Pancreas (tissue), 10 donors: ENCODE measurements at places on chromosomes 4 and X. TPM values are rescaled to one million over a fixed set of nuclear protein-coding genes. Genes with fewer than 3 reads are reported as not detected.
A peak's percentile ranks its signal among the peaks of the same experiment; 100 is the strongest.

DNA sequence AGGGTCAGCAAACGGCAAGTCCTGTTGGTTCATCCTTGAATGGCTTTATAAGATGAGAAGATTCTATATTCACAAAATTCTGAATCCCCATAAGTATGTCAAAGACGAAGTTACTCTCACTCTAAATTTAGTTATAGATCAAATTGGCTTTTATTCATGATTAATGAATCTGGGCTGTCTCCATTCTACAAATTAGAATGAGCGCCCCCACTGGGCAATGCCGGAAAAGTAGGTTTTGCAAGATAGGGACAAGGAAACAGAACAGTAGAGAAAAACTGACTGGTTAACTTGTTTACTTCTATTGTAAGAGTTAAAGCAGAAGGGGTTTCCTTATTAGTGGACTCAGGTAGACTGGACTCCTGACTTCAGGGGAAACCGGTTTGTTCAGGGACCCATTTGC, 100.3 kb downstream of the F11 start:
- H3K27ac ChIP-seq, result no peak overlapping the region
- H3K27me3 ChIP-seq, result no peaks in the 10 kb centered on the region
- no peaks in the 10 kb centered on the region for H3K36me3 ChIP-seq
- no peak for DNase-seq
- no peak overlapping the region for H3K4me3 ChIP-seq

DNA sequence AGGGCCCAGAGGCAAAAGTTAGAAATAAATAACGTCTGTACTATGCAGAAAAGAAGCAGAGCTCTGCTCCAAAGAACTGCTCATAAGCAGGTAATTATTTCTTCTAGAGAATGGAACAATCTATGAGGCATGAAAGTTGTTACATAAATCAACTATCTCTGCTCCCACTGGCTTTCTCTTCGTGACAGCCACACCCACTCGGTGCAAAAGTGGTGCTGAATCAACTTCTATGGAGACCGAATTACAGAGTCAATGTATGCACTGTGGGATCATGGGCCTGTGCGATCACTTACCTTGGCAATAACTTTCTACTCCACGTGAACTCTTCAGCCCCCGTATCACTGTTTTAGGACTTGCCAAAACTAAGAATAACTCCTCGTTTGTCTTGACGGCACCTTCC, 99.4 kb upstream of the ATXN3L start:
- no peaks in the 10 kb centered on the region for H3K4me1 ChIP-seq
- no peak overlapping the region for H3K4me3 ChIP-seq
- DNase-seq, result no peak
- H3K27ac ChIP-seq, result no peak overlapping the region
- no peaks in the 10 kb centered on the region for H3K36me3 ChIP-seq

DNA sequence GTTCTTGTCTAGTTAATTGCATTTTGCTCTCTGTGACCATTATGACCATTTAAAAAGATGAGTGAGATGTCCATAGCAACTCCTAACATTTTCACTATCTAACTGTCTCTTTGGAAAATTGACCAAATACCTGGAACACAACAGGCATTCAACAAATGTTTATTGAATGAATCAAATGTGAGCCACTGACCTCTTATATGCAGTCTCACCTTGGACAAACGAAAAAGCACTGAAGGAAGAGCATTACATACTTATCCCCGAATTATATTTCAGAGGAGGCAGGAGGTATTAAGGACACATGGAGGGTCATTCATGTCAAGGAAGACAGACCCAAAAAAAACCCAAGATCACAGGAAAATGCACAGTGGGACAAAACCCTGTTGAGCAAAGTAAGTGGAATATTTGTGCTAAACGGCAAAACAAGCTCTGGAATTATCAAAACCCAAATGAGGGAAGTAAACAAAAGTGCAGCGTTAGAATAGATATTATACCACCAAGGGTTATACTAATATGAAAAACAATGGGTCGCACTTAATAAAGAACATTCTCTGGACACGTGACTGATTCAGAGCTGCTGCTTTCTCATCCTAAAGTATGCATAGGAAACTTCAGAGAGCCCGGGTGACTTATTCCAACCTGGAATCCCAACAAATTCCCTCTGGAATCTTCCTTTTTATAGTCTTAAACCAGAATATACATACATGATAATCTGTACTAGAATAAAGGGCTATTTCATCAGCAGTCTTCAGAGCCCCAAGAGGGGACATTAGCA, 131.9 kb downstream of the AMELX start:
- no peaks in the 10 kb centered on the region for H3K36me3 ChIP-seq

Gene SCML2
- 1.1 TPM for total RNA-seq

DNA sequence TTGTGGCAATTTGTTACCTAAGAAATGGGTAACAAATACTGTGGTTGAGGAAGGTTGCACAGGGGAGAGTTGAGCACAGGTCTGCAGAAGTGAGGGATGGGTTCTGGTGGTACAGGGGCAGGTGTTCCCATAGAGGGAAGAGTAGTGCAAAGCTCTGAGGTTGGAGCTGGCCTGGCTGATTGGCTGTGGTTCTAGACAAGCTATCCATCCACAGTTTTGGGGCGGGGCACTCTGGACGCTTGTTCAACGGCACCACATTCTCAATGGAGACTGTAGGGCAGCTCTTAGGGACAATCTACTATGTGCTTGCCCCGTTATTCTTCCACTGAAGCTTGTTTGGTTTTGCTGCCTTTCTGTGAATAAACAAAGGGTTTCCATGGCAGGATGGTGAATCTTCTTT, 35.4 kb downstream of the NAT8L start:
- H3K27ac ChIP-seq, result no peak overlapping the region
- no peak for DNase-seq
- no peaks in the 10 kb centered on the region for H3K4me1 ChIP-seq
- no peaks in the 10 kb centered on the region for H3K27me3 ChIP-seq
- H3K36me3 ChIP-seq, result no peaks in the 10 kb centered on the region

Gene F11
- total RNA-seq, result 43.9 TPM

Gene F8A3
- 0.18 TPM for total RNA-seq

DNA sequence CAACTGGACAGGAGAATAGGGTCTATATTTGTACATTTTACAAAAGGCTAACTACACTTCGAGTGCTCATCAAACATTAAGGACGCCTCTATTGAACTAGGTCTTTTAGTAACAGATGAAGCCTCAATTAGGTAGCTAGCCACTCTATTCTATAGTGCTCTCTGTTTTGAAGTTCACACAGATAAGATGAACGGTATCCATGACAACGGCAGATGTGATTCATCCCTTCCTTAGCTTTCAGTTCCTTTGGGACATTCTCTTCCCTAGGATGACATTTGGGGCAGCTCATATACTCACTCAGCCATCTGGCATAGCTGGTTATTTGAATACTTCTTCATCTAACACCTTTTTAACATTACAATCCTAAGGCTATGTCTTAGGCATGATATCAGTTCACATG, 62.4 kb upstream of the WDFY3 start:
- no peaks in the 10 kb centered on the region for H3K27me3 ChIP-seq
- no peak overlapping the region for H3K4me3 ChIP-seq
- H3K27ac ChIP-seq, result no peak overlapping the region
- H3K36me3 ChIP-seq, result no peaks in the 10 kb centered on the region
- no peaks in the 10 kb centered on the region for H3K4me1 ChIP-seq

Gene WDR17
- total RNA-seq, result 2.7 TPM

- no peaks in the 10 kb centered on the region for H3K36me3 ChIP-seq
- no peaks in the 10 kb centered on the region for H3K27me3 ChIP-seq
- H3K4me1 ChIP-seq, result peaks cover 10% of the 10 kb centered on the region
- H3K4me3 ChIP-seq, result no peak overlapping the region
- H3K27ac ChIP-seq, result peak overlapping the region; percentile 19
Observed at GRCh38 chr4:1137850-1138249, 24.5 kb upstream of the RNF212 start.

GRCh38 chr4:89992744-89993143, 98.1 kb downstream of the MMRN1 start:
- DNase-seq, result no peak
- H3K27ac ChIP-seq, result no peak overlapping the region
- no peaks in the 10 kb centered on the region for H3K36me3 ChIP-seq
- H3K4me1 ChIP-seq, result no peaks in the 10 kb centered on the region
